ENCODE measurements at places on chromosomes 3 and 15. TPM values are rescaled to one million over a fixed set of nuclear protein-coding genes. Genes with fewer than 3 reads are reported as not detected.

The ZNF35 gene
- total RNA-seq, result 6.0 TPM

GRCh38 chr3:148790851-148791735, 36.5 kb upstream of the CPB1 start:
- H3K4me3 ChIP-seq, result no peak overlapping the region
- no peaks in the 10 kb centered on the region for H3K27me3 ChIP-seq
- H3K27ac ChIP-seq, result no peak overlapping the region
- no peaks in the 10 kb centered on the region for H3K4me1 ChIP-seq

GRCh38 chr15:41148065-41148464, 32.0 kb upstream of the INO80 start:
- no peak for DNase-seq
- no peaks in the 10 kb centered on the region for H3K4me1 ChIP-seq
- no peak overlapping the region for H3K27ac ChIP-seq

GRCh38 chr15:81311752-81312464, 12.0 kb downstream of the STARD5 start:
- peak overlapping the region; percentile 38 for H3K27ac ChIP-seq
- H3K4me3 ChIP-seq, result no peak overlapping the region
- peaks cover 5% of the 10 kb centered on the region for H3K4me1 ChIP-seq
- peaks cover 47% of the 10 kb centered on the region for H3K36me3 ChIP-seq
